ENCODE measurements at places on chromosomes 1 and 21.

GRCh38 chr1:86468501-86468977, at the start of gene CLCA1:
Gene CLCA1 (plus strand): TSS chr1:86468927. CDS start chr1:86468972, 45 bp downstream.
- DNase-seq = no peak

DNA sequence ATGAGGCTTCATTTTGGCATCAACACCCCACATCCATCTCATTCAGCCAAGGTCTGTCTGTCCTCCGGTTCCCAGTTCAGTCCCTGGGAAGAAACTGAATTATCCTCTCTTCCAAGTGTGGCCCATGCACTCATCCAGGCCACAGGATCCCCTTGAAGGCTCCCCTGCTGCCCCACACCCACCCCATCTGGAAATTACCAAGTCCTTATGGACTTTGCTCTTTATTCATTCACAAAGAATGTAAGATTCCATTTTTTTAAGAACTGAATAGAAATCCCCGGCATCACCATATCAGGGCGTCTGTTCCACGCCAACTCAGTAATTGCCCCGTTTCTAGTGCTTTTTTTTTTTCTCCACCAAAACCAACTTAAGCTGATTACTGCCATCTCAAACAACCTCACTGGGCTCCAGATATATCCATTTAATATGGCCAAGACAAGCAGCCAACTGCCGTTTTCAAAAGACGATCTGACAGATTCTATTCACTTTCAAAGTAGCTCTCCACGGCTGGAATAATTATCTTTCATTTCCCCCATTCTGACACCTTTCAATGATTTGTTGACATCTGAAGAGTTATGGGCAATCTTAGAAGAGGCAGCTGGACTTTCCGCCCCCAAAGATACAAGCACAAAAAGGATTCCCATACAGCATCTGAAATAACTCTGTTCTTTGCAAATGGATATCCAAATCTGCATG, 55.9 kb downstream of the OLIG1 start:
- no peak for DNase-seq

DNA sequence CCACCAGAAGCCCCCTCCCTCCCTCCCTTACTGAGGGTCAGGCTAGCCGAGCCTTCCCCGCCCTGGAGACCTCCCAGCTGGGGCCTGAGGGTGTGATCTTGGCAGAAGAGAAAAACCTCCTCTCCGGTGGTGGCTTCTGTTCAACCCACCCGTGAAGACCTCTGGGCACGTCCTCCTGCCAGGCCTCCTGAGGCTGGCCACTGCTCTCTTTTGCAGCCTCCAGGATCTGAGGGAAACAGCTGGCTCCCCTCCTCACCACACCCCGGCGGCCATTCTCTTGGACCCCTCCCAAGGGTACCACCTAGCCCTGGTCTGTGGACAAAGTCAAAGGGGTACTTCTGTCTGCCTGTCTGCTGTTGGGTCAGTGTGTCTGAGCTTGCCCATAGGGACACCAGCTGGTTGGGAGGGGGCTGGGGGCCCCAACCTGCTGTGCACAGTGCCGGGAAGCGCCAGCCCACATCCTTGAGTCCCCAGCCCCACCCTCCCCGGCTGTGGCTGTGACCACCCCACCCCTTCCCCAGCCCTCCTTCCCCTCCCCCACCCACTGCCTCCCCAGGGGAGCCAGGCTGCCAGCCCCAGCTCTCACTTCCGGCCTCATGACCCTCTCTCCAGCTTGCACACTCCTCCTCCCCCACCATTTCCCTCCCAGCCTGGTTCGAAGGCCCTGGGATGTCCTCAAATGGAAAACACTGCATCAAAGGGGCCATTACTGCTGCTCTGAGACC, 48.1 kb downstream of the AHDC1 start:
- no peak for DNase-seq

DNA sequence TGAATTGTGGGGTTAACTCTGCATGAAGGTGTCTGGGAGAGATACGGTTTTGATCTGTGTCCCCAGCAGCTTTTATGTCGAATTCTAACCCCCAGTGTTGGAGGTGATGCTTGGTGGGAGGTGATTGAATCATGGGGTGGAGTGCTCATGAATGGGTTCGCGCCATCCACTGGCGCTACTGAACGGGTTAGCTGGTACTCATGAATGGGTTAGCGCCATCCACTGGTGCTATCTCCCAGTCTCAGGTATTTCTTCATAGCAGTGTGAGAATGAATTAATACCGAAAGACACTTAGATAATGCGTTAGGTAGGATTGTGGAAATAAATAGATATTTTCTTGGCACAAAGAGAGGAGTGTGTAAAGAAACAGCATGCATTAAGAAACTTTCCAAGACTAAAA, 32.9 kb upstream of the CLDN8 start:
- DNase-seq = no peak

- DNase-seq = no peak
These were observed 147.5 kb downstream of the PTPRU start for GRCh38 chr1:29383746-29384371.

DNA sequence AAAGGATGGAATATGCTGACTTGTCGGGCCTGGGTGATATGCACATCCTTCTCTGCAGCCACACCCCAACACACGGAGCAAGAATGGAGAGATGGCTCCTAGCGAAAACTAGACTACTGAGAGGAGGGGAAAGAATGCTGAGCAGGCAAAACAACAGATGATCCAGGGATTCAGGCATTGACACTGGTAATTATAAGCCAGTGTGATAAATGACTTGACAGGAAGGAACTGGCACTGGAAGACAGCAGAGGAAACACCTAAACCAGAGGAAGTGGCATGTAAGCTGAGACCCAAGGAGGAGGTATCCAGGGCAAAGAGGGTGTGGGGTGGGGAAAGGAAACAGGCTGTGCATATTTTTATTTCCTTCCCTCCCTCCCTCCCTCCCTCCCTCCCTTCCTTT, 31.7 kb upstream of the KHDRBS1 start:
- DNase-seq = no peak

DNA sequence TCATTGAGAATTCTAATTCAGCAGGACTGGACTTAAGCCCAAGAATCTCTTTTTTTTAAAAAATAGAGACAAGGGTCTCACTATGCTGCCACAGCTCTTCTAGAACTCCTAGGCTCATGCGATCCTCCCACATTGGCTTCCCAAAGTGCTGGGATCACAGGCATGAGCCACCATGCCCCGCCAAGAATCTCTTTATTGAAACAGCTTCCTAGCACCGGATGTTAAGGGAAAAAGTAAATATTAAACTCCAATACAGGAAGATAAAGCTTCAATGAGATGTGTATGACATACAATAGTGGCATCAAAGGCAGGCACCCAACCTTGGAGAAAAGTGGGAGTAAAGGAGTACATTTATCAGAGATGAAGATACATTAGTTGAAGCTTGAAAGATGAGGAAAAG, 25.5 kb downstream of the PUM1 start:
- DNase-seq = no peak

DNA sequence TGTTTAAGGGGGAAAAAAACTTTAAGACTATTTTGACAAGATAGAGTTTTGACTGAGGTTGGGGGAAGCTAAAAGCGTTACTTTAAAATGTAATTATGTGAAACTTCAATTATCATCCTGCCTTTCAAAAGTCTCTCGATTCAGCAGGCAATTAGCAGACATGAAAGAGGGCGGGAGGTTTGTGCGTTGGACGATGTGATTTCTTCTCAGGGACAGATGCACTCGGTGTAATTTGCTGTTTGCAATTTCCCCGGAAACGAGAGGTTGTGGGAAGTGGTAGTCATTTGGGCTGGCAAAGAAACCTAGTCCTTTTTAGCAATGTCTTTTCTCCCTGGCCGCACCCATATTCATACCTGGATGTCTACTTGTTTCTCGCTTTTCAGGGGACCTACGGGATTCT, 27.1 kb downstream of the KAZN start:
- DNase-seq = no peak

DNA sequence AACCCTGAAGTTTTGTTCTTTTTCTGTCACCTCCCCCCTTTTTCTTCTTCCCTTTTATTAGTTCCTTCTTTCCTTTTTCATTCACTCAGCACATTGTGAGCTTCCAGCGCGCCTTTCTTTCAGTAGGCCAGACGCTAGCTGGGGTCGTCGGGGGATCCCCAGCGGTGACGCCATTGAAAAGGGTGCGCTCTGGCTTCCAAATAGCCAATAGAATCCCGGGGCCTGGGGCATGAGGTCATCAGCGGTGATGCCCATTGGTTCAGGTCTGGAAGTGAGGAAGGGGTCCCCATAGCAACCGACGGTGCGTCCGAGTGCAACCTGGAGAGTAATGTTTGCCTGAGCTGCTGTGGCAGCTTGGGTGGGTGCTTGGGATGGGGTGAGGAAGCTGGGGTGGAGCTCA, 6.9 kb upstream of the EFNA3 start:
- no peak for DNase-seq

- peak; percentile 74 for DNase-seq
These were observed 32.1 kb downstream of the CD244 start for GRCh38 chr1:160830321-160831153.

DNA sequence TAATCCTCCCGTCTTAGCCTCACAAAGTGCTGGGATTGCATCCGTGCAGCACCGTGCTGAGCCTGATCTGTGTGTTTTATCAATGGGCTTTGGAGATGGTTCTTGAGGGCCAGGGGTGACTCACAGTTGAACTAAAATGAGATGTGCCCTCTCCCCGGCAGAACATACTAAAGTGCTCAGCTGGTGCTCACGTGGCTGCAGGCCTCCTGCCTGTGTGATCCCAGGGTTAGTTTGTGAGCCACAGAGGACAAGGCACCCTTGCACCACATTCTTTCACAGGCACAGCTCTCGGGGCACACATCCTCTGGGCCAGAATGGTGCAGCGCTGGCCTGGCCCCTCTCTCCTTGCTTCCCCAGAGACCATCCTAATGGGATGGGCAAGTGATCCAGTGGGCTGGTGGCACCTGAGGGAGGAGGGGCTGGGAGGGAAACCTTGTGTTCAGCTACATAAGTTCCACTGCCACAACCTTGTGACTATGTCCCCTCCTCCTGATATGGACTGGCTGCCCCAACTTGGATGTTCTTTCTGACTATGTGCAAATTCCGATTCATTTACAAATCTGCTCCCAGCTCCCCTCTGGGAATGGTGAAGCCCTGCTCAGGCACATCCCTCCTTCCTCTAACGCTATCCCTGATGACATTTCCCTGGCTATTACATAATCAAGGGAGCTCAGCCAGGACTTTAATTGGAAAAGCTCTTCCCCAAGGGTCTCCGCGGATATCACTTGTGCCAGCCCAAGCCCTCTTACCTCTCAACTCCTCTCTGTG, 197.0 kb upstream of the EDN2 start:
- DNase-seq = no peak

DNA sequence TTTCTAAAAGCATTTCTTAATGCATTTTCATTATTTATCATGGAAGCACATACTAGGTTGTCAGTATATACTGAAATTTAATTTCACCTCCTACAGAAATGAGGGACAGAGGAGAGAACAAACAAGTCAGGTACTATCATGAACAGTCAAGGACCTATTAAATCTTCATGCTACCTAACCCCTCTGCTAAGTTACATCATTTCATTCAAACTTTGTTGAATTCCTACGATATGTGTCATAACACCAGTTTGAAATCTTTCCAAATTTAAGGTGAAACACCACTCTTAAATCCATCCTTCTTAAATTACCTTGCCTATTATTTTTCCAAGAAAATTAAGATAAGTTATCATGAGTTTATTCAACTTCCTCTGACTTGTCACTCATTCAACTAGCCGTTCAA, 78.9 kb downstream of the DENND1B start:
- DNase-seq = no peak

- no peak for DNase-seq
These were observed 1.4 kb upstream of the SPATA1 start for GRCh38 chr1:84504580-84505492.

GRCh38 chr1:48823168-48823567, 46.5 kb upstream of the BEND5 start:
- DNase-seq = no peak

DNA sequence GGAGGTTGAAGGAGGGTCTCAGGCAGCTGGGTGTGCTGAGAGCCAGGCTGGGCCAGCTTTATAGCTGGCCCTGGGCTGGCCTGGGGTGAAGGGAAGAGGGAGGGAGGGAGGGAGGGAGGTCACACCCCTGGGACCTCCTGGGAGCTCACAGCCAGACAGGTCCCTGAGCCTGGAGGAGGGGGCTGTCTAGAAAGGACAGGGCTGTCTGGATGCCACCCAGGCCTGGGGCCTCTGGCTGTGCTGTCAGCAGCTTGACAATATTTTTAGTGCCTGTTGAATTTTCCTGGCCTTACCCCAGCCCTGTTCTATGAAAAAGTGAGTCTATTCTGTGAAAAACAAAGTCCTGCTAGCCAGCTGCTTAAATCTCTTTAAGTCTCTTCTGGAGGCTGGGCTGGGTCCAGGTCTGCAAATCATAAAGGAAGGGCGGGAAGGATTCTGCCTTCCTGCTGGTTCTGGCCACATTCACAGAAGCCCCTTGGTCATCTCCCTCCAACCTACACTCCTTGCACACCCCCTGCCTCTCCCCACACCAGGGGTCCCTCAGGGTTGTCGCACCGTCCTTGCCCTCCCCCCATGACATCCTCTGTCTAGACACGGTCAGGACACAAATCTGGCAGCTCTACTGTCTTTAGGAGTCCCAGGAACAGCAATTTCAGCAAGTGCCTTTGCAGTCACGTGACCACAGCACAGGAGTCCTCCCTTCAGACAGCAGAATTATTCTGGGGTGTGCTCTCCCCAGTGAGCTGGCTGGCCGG, at the start of gene LEFTY2:
Gene LEFTY2 (minus strand): TSS at position 34 of the 755 bp plus-strand sequence. CDS start 80 bp downstream, outside the sequence.
- no peak for DNase-seq

DNA sequence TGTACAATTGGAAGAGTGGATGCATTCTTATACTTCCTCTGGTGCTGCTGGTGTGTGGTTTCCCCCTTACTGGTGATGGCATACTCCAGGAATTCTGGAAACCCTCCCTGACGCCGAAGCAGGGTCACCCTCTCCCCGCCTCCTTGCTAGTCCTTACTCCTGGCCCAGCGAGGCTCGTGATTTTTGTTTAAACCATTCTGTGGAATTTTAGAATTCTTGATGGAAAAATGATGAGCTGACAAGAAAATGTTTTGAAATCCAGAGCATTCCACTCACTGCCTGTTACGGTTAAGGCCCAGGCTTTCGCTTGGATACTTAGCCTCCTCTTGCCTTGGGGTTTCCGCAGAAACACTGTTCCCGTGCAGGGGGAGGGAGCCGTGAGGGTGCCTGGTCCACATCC, 41.1 kb downstream of the IL6R start:
- DNase-seq = no peak

GRCh38 chr1:109704173-109704572, 7.9 kb upstream of the GSTM5 start:
- no peak for DNase-seq

DNA sequence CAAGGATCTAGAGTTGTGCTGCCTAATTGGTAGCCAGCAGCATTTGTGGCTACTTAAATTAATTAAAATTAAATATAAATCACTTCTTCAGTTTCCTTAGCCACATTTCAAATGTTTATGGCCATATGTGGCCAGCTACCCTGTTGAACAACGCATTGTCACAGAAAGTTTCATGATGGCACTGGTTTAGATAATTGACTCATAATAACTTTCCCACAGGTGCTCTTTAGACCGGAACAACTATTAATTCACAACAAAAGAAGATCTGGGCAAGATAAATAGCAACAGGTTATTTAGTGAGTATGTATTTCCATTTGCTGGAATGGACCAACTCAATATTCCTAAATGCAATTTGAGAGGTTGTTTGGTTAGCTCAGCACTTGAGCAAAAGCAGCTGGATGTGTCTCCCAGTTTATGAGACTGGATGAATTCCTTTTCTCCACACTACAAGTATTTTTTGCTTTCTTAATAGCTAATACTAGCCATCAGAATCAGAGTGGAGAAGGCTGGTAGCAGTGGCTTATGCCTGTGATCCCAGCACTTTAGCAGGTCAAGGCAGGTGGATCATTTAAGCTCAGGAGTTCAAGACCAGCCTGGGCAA, 3.7 kb upstream of the AMIGO1 start:
- DNase-seq = no peak

GRCh38 chr1:37763791-37764413, 1.0 kb downstream of the EPHA10 start:
- DNase-seq = no peak

GRCh38 chr1:18018366-18018765, 89.2 kb upstream of the IGSF21 start:
- DNase-seq = no peak
